DMS79 treated with DMSO at 0.1 percent for 48 hours (cell line): ENCODE measurements at places on chromosomes 16 and 17.

- DNase-seq: no peak
Observed at GRCh38 chr16:70453892-70454221, 538 bp upstream of the FCSK start.

- peak; percentile 50 for DNase-seq
Observed at GRCh38 chr17:36931697-36932382, 5.4 kb upstream of the LHX1 start.

GRCh38 chr17:49388290-49388640 is 26.2 kb upstream of the ZNF652 start:
- DNase-seq: no peak

- no peak for DNase-seq
Observed at GRCh38 chr16:70589998-70590471, 56.3 kb upstream of the IL34 start.

- no peak for DNase-seq
Observed at GRCh38 chr17:29561554-29562517, 5.0 kb downstream of the ABHD15 start.

- no peak for DNase-seq
Observed at GRCh38 chr16:74749291-74750055, 25.1 kb downstream of the FA2H start.

- DNase-seq: no peak
Observed at GRCh38 chr17:68704871-68705713, 103.9 kb upstream of the FAM20A start.
